ENCODE measurements at places on chromosomes 13 and 19.
A peak's percentile ranks its signal among the peaks of the same experiment; 100 is the strongest.

DNA sequence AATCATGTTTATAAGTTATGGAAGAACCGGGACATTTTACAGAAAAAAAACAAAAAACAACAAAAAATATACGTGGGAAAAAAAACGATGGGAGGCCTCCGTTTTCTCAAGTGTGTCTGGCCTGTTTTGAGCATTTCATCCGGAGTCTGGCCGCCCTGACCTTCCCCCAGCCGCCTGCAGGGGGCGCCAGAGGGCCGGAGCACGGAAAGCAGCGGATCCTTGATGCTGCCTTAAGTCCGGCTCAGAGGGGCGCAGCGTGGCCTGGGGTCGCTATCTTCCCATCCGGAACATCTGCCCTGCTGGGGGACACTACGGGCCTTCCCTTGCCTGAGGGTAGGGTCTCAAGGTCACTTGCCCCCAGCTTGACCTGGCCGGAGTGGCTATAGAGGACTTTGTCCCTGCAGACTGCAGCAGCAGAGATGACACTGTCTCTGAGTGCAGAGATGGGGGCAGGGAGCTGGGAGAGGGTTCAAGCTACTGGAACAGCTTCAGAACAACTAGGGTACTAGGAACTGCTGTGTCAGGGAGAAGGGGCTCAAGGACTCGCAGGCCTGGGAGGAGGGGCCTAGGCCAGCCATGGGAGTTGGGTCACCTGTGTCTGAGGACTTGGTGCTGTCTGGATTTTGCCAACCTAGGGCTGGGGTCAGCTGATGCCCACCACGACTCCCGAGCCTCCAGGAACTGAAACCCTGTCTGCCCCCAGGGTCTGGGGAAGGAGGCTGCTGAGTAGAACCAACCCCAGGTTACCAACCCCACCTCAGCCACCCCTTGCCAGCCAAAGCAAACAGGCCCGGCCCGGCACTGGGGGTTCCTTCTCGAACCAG, 1.8 kb upstream of the APOE start:
- DNase-seq: peak; percentile 87

- DNase-seq: no peak
These were observed 5.0 kb downstream of the FPR3 start for GRCh38 chr19:51799774-51800472.

DNA sequence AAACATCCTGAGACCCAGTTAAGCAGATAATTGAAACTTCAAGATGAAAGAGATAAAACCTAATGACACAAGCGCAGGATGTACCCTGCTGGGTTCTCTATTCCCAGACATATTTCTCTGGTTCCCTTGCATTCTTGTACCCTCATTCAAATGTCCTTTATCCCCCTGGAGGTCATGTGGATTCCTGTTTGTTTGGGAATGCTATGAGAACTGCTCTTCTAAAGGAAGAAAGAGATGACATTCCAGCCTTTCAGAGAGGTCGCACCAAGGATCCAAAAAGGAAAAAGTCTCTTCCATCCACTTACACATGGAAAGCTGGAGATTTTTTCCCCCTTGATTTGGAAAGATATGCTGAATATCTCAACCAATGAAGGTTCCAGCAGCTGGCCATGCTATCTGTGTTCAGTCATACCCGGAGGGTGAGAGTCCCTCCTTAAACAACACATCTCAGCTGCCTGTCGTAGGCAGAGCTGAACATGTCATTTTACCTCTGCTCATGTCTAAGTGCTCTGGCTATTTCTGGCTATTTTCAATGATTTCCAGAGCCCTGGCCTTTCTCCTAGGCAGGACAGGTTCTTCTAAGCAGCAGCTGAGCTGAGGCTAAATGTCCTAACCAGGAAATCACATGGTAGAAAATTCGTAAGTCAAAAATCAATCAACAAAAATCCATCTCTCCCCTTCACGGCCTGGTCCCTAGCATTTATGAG, 52.5 kb downstream of the C13orf42 start:
- DNase-seq: no peak

GRCh38 chr19:5132698-5133651, 164.1 kb downstream of the KDM4B start:
- no peak for DNase-seq

GRCh38 chr19:1459479-1459878, 9.6 kb downstream of the APC2 start:
- DNase-seq: no peak

GRCh38 chr19:40682431-40682964, 8.0 kb downstream of the NUMBL start:
- no peak for DNase-seq

DNA sequence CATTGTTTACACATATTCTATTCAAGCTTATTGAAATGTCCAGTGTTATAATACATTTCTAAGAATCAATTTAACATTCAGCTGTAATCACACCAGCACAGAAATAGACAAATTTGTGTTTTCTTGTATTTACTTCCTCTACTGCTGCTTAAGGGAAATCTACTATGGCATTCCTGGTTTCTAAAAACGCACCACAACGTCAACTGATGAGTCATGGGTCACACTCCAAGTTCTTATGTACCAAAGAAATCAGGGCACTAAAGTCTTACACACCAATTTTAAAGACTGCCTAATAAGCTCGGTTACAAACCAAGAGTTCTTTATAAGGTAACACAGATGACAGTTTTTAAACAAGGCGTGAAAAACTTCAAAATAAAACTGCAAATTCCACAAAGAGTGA, 13.2 kb downstream of the LNX2 start:
- DNase-seq: no peak

DNA sequence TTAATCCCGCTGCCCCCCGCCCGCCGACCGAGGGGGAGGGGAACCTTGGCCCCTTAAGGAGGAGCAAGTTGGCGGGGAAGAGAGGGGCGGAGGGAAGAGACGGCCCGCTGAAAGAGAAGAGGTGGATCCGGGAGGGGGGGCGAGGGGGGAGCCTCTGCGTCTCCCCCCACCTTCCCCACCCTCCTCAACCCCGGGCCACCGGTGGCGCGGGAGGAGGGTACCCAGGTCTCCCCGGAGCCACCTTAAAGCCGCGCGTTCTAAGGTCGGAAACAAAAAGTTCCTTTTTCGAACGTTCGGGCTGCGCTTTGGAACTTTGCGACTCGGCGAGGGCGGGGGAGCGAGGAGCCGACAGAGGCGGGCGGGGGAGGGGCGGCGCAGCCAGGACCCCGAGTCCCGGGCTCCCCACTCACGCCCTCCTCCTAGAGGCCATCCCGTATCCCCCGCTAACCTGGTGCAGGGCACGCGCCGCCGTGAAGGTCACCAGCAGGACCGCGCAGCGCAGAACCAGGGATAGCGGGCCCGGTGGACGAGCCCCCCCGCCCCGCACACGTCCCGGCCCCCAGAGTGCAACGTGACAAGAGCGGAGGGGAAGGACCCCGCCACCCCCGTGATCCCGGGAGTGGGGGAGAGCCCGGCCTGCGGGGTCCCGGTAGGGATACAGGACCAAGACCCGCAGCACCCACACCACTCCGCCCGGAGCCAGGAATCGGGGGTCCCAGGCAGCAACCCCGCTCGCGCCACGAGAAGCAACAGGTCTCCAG, 659 bp downstream of the ERF start:
- peak; percentile 86 for DNase-seq

- DNase-seq: no peak
These were observed 127.7 kb upstream of the EDNRB start for GRCh38 chr13:78046331-78046730.

DNA sequence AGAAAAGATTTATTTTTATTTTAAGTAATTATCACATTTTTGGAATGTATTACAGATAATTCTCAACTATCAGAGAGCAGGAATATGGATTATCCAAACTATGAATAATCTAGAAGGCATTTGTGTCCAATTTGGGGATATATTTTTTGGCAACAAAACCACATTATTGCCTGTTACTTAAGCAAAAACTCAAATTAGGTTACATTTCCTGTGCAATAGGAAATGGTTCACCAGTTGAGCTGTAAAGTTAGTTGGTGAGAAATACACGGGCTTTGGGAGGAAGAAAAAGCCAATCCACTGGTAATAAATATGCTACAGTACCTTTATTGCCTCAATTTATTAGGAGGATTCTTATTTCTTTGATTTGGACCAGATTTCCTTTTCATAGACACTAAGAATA, 1075.2 kb downstream of the PCDH9 start:
- DNase-seq: no peak

DNA sequence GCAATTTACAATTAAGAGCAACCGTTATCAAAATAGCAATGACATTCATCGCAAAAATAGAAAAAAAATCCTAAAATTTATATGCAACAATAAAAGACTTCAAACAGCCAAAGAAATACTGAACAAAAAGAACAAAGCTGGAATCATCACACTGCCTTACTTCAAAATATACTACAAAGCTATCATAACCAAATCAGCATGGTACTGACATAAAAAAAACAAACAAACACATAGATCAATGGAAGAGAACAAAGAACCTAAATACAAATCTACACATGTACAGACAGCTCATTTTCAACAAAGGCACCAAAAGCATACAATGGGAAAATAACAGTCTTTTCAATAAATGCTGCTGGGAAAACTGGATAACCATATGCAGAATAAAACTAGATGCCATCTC, 6.4 kb downstream of the ZNF562 start:
- DNase-seq: no peak

Measured in heart left ventricle (tissue), 16 donors.